ENCODE measurements at places on chromosomes 1 and 21.

- DNase-seq: no peak
Measured at GRCh38 chr1:198929961-198930599, 291.2 kb downstream of the PTPRC start.

DNA sequence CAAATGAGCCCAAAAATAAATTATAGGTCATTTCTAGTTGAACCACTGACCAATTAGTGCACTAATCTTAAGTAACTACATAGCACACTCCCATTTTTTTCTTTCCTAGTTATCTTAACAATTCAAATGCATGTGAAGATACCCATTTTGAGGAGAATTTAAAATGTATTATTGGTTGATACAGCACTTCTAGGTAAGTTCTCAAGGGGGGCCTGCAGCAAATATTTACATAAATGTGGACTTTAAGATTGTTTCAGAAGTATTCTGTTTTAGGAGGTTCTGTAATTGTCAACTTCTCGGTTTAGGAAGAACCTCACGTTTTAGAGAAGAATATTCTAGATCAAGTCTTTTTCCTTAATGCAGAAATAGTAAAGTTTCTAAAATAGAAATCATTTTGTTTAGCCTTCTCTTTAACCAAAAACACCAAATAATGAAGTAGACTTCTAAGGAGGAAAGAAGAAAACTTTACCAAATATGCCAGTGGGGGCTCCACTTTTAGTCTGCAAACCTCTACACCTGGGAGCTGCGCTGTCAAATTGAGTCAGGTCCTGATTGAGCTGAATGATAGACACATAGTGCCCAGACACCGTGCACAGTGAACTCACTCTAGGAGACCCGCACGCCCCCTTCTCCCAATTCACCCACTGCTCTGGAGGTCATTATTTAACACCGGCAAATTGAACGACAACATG lies 144.4 kb downstream of the RUNX1 start:
- DNase-seq: no peak

DNA sequence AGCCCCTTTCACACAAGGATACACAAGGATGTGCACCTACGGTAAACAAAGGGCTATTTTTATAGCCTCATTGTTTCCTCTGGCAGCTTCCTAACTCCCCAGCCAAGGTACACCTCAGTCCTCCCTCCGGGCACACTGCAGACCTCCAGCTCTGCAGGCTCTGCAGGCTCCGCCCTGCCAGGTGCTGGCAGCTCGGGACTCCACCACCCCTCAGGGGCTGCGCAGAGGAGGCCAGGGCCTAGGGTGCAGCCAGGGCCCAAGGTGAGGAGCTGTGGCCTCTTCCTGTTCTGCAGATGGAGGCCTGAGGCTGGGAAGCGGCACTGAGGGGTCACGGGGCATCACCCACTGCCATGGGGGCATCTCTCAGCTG lies 19.8 kb upstream of the CLSTN1 start:
- DNase-seq: no peak

- DNase-seq: peak; percentile 54
Measured at GRCh38 chr1:160376525-160377131, 9.8 kb downstream of the NHLH1 start.

DNA sequence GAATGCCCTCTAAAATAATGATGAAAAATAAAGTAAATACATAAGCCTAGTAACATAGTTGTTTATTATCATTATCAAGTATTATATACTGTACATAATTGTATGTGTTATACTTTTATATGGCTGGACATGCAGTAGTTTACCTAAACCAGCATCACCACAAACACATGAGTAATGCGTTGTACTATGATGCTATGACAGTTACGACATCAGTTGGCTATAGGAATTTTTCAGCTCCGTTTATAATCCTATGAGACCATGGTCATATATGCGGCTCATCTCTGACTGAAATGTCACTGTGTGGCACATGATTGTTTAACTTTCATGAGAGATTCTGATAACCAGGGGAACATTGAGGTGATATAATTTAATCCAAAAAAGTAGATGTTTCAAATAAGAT lies 352.1 kb downstream of the ST6GALNAC3 start:
- no peak for DNase-seq

- DNase-seq: no peak
Measured at GRCh38 chr1:12473596-12474362, 144.2 kb downstream of the DHRS3 start.

DNA sequence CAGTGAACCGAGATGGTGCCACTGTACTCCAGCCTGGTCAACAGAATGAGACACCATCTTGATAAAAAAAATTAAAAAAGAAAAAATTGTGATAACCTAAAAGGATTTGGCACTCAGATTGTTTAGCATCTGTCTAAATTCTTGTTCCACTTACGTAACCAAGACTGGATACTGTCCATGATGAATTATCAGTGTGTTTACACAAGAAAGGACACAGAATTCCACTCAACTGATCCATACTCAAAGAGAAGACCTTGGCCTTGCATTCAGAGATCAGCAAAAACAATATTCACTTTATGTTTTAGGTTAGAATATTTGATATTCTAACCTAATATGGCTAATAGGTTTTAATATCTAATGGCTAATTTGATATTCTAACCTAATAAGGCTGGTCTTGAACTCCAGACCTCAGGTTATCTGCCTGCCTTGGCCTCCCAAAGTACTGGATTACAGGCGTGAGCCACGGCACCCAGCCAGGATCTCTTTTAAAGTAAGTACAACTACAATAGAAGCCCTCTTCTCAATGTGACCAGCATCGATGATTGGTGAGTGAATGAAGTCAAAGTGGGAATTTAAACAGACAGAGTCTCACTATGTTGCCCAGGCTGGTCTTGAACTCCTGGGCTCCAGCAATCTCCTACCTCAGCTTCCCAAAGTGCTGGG lies 43.1 kb upstream of the COX20 start:
- no peak for DNase-seq

- DNase-seq: no peak
Measured at GRCh38 chr1:41496080-41497055, 11.9 kb upstream of the EDN2 start.

GRCh38 chr1:1922956-1923833 lies 4.1 kb upstream of the TMEM52 start:
- DNase-seq: no peak

GRCh38 chr1:170461762-170462384 lies 70.1 kb upstream of the GORAB start:
- no peak for DNase-seq

GRCh38 chr1:165823552-165824268 lies 3.7 kb upstream of the UCK2 start:
- DNase-seq: no peak

- no peak for DNase-seq
Measured at GRCh38 chr21:35825370-35826353, 234.7 kb downstream of the SETD4 start.

DNA sequence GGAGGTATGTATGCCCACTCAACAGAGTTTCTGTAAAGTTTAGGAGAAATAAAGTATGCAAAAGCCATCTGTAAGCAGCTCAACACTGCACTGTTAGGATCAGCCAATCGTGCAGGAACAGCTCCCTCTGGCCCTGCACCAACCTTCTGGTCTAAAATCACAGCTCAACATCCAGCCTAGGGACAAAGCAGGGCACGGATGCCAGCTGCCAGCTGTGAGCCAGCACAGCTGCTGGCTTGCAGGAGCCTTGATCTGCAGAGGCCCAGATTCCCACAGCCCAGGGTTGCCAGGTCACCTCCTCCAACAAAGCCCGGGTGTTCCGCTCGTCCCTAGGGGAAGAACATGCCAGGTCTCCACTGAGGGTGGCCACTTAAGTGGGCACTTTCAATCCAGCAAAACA lies 8.6 kb downstream of the ACOT7 start:
- DNase-seq: no peak

DNA sequence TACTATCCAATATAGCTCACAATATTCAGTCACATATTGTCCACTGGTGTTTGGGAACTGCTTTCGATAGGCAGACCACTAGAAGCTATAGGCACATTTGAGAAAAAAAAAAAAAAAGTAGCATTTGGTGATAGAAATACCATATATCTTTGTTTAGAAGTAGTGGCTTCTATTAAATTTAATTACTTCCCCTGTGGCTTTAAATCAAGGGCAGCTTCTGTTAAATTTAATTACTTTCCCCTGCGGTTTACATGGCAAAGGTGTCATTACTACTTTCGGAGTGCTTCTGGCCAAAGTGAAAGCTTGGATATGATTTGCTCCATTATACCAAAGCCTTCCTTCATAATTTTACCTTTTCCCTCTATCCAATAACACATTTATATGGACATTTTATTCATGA lies 229.9 kb downstream of the TTLL7 start:
- DNase-seq: no peak

DNA sequence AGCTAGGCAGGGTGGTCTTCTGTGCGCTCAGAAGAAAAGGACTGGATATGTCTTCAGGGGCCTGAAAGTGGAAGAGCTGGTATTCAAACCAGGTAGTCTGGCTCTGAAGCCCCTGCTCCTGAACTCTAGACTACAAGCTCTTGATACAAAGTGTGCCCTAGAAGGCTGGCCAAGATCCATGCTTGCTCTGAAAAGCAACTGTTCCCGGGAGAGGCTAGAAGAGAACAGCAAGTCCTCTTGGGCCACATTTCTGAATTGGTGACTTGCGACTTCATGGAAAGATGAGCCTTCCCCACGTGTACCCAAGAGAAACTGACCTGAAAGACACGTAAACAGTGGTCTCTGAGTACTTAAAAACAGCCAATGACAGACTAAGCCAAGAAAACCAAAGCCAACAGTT lies 123.3 kb upstream of the GRIK3 start:
- DNase-seq: no peak

DNA sequence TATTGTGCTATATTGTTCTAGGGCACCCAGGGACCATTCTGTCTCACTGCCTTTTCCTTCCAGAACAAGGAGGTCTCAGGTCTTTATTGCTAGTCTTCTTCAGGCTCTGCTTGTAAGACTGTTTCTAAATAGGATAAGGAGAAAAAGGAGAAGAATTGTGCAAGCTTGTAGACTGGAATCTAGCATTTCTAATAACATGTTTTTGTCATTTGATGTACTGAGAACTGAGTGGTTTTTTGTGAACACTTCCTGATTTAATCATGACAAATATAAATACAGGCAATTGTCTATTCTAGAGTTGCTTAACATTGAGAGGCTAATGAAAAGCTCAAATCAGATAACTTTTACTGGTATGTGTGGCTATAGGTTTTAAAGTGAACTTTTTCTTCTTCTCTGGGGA lies 77.6 kb downstream of the CLIC4 start:
- DNase-seq: no peak

DNA sequence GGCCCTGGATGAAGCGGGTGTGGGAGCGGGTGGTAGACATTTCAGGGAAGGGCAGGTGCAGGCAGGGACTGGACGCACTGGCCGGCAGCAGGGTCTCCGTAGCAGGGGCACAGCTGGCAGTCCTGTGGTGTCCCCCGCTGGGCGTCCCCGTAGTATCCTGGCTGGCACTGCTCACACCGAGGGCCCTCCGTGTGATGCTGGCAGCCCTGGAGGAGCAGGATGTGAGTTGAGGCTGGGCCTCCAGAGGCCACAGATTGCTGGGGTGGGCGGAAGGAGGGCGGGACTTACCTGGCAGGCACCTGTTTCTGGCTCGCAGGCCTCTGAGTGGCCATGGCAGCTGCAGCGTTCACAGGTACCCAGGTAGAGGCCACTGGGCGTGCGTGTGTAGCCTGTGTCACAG lies 62.3 kb downstream of the LDLRAD2 start:
- no peak for DNase-seq

- no peak for DNase-seq
Measured at GRCh38 chr1:226643177-226643576, 94.6 kb downstream of the STUM start.

DNA sequence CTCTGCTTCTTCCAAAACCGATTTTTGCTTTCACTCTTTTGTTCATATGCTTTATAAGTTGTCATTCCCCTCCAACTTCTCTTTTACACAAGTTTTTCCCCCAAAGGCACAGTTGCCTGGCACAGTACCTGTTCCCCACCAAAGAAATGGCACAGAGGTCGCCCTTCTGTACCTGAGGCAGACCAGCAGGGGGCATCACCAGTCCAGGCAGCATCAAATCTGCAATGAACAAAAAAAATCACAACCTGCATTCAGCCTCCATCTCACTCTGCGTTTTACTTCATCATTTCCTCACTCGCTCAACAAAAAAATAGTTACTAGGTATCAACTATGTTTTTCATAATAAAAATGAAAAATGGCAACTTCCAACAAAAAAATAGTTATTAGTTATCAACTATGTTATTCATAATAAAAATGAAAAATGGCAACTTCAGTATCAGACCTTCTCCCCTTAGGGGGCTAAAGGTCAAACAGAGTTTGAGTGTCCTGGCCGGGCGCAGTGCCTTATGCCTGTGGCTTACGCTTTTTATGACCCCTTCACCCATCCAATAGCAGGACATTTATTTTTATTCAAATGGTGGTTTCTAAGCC lies 4.1 kb downstream of the EIF2D start:
- DNase-seq: no peak

- DNase-seq: no peak
Measured at GRCh38 chr1:26375081-26375480, 2.5 kb upstream of the ZNF683 start.

- DNase-seq: no peak
Measured at GRCh38 chr1:74618974-74619373, 54.6 kb downstream of the ERICH3 start.

DNA sequence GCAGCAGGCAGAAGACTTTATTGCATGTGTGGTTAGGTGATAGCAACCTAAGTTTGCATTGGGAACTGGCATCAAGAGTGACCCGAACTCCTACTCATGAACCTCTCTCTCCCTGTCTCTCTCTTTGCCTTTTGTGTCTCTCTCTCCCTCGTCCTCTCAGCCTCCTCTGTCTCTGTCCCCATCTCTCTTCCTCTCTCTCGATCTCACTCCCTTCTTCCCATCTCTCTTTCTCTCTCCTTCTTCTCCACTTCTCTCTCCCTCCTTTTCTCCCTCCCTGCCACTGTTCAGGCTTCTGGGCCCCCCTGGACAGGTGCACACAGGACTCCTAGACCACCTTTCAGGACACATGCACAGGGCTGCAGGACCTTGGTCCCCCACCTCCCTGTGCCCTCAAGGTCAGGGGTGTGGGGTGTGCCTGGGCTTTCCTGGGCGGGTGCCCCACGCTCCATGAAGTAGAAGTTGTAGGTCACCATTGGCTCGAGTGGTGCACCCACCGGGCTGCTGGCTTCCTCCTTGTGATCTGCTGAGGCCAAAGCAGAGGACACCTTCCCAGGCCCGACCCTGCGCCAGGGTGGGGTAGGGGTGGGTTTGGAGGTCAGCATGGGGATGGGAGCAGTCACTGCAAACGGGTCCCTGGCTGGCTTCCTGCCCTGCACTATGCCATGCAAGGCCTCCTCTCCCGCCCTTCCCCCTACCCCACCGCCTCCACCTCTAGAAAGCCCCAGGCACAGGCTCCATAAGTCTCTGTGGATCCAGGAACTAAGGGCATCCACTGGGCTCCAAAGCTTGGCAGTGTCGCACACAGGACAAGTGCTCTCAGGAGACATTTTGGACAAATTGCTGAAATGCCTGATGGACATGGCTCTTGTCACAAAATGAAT lies 13.2 kb upstream of the ZBTB17 start:
- DNase-seq: no peak

GRCh38 chr1:156102633-156103511 lies 11.6 kb upstream of the LMNA start:
- no peak for DNase-seq

All from CMK (cell line).